Adipocyte (in vitro differentiated cells): ENCODE measurements at places on chromosomes 1 and 21.

- DNase-seq: no peak
Measured at GRCh38 chr1:213066363-213066762, 15.3 kb downstream of the RPS6KC1 start.

GRCh38 chr1:218030846-218031245, 254.2 kb upstream of the RRP15 start:
- peak; percentile 2 for DNase-seq

- no peak for DNase-seq
Measured at GRCh38 chr1:38025233-38025632, 12.7 kb downstream of the UTP11 start.

DNA sequence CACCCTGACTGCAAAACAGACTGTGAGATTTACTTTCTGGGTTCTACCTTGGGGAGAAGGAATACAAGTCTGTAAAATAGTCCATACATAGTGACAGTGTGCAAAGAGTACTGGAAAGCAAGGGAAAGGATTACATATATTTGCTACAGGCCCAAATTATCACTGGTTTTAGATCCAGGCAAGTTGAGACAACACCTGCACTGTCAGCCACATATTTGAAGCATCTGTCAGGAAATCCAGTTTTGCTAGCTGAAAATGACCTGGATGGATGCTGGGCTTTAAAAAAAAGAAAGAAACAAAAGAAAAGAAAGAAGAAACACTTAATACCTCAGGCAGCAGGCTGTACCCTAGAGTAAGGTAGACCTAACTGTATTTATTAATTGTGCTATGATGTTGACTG, 23.9 kb upstream of the SPRR2G start:
- DNase-seq: no peak

- DNase-seq: no peak
Measured at GRCh38 chr1:46413596-46413985, 19.5 kb downstream of the FAAH start.

GRCh38 chr1:222413436-222413835, 134.5 kb downstream of the HHIPL2 start:
- peak; percentile 67 for DNase-seq

DNA sequence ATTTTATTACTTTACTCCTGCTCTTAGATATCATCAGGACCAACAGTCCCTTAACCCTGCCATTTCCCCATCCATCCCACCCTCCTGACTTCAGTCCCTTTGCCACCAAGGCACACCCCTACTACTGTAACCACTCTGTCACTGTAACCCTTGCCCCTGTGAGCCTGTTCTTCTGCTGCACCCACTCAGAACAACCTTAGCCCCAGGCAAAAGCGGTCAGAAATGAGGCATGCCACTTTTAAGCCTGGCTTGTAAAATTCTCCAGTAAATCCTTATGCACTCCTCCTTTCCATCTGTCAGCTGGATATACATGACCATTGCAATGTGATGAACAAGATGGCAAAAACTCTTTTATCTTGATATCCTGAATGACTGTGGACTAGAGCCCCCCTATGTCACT, 555.0 kb upstream of the PLXNA2 start:
- no peak for DNase-seq

DNA sequence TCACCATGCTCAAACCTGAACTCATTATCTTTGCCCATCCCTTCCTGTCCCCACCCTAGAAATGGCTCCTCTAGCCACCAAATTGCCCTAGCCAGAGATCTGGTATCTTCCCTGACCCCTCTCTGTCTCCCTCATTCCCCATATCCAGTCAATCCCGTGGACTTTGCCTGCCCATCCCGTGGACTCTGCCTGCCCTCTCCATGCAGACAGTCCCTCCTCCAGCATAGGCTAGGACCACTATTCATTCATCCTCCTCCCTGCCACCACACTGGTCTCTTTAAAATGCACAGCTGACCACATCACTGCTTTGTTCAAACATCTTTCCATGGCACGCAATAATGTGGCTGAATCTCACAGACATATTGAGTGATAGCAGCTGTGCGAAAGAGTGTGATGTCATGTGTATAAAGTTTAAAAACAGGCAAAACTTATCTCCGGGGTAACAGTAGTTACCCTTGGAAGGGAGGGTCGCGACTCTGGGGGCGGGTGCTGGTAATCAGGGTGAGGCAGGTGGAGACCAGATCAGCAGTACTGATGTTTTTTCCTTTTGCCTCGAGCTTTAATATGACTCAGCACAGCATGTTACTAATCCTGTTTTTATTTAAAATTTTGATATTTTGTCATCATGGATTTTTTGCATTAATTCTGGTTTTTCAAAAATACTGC, 4.8 kb upstream of the SLC2A1 start:
- DNase-seq: peak; percentile 87

GRCh38 chr1:209688746-209689234, 13.6 kb downstream of the G0S2 start:
- peak; percentile 20 for DNase-seq

- no peak for DNase-seq
Measured at GRCh38 chr21:15370462-15370975, 305.7 kb upstream of the NRIP1 start.

GRCh38 chr1:21935891-21936365, 1.2 kb downstream of the HSPG2 start:
- no peak for DNase-seq

- DNase-seq: no peak
Measured at GRCh38 chr1:172887162-172887561, 163.6 kb downstream of the TNFSF18 start.

DNA sequence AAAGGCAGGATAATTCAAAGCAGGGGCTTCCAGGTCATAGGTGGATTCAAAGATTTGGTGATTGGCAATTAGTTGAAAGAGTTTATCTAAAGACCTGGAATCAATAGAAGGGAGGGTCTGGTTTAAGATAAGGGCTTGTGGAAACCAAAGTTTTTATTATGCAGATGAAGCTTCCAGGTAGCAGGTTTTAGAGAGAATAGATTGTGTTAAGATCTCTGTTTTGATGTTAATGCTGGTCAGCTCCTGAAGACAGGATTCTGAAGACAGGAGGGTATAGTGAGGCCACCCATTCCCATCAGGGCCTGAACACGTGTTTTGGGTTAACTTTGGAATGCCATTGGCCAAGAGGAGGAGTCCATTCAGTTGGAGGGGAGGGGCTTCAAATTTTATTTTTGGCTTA, 6.1 kb upstream of the PTBP2 start:
- no peak for DNase-seq

DNA sequence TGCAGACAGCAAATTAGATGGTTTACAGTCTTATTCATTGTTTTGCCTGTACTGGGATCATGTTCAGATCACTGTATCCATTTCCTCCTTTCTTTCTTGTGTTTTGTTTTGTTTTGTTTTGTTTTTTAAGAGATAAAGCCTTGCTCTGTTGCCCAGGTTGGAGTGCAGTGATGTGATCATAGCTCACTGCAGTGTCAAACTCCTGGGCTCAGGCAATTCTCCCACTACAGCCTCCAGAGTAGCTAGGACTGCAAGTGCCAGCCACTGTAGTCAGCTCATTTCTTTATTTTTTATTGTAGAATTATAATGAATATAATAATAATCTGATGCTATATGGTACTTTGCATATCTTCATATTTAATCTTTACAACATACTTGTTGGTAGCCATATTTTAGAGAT, 403.7 kb upstream of the B3GALT2 start:
- no peak for DNase-seq

GRCh38 chr21:42578034-42578433, 64.4 kb downstream of the SLC37A1 start:
- no peak for DNase-seq

- no peak for DNase-seq
Measured at GRCh38 chr1:87941337-87941946, 612.8 kb downstream of the LMO4 start.

DNA sequence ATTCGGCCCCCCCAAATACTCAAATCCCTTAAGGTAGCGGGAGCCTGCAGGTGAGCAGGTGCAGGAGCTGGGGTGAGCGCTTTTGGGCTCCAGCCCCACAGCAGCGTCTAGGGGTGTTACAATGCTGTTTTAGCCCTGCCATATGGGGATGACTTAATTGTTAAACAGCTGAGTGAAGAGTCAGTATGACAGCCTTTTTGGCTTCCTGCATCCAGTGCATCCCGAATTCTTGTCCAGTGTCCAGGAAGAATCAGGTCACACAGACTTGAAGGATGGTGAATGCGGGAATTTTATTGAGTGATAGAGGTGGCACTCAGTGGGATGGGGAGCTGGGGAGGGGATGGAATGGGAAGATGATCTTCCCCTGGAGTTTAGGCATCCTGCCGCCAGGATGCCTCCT, 30.4 kb upstream of the HHAT start:
- no peak for DNase-seq

DNA sequence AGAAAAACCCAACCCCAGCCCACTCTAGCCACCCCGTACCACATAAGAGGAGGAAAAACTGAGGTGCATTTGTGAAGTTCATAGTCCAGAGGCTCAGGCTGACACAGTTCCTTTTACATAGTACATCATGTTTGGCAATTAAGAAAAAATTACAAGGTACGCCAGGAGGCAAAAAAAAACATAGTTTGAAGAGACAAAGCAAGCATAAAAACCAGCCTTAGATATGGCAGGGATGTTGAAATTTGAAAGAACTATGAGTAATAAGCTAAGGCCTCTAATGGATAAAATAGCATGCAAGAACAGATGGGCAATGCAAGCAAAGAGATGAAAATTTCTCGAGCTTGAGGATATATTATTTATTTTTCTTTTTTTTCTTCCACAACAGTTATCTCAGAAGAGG, 31.9 kb downstream of the MIXL1 start:
- peak; percentile 58 for DNase-seq

DNA sequence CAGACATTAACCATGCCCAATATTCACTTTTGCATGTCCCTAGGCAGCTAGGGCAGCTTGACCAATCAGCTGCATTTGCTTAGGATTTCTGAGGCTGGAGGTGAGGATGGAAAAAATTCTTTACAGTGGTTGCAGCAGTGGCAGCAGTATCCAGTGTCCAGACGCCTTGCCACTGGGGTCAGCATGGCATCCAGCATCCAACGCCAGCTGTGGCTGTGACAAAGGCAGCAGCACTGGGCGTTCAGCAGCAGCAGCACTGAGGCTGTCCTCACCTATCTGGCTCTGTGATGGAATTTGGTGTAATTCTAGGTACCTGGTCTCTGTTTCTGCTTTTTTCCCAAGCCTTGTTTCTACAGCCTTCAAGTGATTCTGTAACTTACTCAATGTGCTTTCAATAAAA, 15.5 kb downstream of the RHBDL2 start:
- no peak for DNase-seq

DNA sequence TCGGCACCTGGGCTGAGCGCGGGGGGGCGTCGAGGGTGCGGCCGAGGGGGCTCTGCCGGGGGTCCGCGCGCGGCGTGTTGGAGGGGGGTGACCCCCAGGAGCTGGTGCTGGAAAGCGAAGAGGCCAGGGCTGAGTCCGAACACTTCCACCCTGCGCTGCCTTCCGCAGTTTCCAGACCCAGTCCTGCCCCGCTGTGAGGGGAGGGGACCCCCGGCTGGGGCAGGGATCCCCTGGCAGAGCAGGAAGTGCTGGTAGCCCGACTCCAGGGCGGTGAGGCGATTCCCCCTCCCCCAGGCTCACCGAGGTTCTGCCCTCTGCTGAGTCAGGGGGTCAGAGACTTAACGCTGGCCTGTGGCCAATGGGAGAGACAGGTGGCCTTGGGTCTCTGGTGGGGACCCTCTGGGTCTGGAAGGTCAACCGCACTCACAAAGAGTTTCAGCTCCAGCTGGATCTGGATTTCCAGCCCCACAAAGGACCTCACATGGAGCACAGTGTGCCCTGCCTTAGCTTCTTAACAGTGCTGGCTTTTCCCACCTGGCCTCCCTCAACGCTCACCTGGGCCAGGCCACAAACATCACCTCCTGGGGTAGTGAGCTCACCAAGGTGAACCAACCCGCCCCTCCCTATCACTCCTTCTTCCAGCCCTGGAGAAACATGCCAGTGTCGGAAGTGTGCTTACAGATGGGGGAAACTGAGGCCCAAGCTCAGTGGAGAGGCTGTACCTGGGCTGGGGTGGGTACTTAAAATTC, 39.8 kb upstream of the SYNC start:
- no peak for DNase-seq

DNA sequence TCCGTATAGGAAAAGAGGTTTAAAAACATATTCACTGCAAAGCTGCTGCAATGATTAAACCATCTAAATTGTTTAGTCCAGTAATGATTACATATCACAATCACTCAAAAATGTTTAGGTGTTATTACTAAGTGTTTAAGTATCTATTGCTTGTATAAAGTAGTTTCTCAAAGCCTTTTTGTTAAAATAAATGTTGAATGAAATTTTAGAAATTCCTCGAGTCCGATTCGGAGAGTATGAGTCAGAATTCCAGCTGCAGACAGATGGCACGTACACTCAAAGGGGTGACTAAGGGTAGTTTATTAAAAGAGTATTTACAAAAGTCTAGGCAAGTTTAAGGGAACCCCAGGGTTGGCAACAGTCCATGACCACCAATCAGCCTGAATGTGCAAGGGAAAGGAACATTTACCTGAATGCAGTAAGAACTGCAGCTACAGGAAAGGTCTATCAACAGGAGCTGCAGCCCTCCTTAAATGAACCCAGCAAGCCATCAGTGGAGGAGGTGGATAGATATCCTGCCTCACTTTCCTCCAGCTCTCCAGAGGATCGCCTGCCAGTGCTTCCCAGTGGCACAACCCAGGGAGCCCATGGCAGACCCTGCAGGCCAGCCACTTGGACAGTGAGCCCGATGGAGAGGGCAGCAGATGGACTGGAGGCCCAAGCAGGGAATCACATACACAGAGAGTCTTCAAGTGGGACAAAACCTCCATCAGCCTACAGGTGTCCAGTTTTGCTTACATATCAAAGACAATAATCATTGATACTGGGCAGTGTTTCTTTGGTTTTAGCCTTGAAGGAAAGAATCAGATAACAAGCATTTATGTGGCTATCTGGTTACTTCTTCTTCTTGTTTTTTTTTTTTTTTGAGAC, 92.1 kb upstream of the SLC44A3 start:
- DNase-seq: peak; percentile 92

DNA sequence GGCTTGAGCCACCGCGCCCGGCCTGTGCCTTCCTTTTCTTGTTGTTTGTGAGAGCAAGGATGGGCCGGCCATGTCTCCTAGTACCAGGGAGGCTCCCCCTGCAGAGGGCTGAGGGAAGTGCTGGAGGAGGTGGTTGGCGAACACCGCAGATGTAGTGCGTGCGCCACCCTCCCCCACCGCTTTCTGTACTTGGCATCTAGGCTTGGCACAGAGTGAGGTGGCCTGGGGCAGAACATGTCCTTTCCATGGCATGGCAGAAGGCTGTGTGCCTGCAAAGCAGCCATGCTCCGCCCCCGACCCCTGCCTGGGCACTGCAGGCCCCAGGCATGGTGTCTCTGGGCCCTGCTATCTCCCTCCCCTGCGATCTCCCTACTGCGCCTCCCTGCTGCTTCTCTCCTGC, 30.7 kb downstream of the ALPL start:
- no peak for DNase-seq

DNA sequence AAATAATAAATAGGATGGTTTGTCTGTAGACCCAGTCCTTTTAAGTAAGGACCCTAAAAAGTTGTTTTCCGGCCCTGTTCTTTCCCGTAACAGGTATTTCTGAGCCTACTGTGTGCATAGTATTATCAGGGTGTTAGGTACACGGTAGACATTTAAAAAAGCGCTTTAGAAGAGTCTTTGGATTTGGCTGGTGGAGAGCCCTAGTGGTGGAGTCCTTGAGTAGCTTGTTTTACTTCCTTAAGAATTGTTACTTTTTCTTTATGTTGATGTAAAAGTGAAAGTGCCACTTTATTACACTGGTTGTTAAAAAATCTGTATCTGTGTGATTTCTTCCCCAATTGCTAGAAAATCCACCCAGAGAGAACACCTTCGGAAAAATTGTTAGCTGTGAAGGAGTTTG, 36.8 kb downstream of the SMYD2 start:
- no peak for DNase-seq
